ENCODE measurements at places on chromosomes 5 and 9.
A peak's percentile ranks its signal among the peaks of the same experiment; 100 is the strongest.

DNA sequence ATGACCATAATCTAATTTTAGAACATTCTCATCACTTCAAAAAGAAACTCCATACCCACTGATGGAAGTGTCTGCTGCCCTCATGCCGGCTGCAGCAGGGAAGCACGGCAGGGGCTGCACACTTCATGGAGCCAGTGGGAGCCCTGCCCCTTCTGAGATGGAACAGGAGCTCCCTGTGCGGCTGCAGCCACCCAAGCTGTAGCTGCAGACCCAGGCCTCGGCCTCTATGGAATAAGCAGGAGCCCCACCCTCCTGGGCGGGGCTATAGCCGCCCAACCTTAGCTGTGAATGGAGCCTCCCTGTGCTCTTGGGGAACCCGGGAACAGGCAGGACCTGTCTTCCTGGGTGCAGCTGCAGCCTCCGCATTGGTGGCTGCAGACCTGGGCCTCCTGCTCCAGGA is 128.5 kb downstream of the NUDT12 start:
- DNase-seq, result no peak

DNA sequence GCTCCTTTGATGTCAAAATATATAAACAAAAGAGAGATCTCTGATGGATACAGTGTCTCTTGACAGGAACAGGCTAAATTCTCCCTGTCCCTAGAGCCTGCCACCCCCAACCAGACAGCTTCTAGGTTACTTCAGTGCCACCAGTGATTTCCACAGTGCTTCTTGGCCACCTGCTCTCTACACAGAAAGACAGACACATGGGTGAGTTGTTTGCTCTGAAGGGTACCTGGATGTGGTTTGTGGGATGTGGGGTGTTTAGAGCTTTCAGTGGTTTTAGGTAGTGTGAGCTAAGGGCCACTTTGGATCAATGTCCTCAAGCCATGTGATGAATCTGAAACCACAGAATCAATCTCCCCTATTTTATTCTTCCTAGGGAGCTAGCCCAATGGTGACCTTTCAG is 125.4 kb downstream of the ANKRD18B start:
- no peak for DNase-seq

- DNase-seq, result no peak
These were observed 11.1 kb downstream of the TRIM14 start for GRCh38 chr9:98107926-98108325.

- no peak for DNase-seq
These were observed 120.2 kb upstream of the DAB2 start for GRCh38 chr5:39544941-39545340.

GRCh38 chr5:151581812-151582583 is 9.1 kb downstream of the FAT2 start:
- no peak for DNase-seq

DNA sequence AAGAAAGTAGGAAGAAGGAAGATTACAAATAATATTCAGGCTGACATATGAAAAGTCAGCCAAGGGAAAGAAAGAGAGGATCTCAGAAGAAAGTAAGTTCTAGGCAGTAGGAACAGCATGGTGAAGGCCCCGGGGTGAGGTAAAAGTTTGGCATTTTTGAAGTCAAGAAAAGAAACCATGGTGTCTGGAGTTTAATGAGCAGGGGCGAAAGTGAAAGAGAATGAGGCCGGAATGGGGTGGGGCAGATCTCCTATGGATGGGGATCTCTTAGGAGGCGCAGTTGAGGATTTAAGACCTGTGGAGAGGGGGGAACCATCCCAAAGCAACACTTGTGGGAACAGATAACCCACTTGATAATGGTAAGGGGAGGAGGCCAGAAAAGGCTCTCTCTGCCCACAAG is 42.3 kb upstream of the SMAD5 start:
- no peak for DNase-seq

- no peak for DNase-seq
These were observed 90.8 kb downstream of the NMUR2 start for GRCh38 chr5:152314196-152314829.

DNA sequence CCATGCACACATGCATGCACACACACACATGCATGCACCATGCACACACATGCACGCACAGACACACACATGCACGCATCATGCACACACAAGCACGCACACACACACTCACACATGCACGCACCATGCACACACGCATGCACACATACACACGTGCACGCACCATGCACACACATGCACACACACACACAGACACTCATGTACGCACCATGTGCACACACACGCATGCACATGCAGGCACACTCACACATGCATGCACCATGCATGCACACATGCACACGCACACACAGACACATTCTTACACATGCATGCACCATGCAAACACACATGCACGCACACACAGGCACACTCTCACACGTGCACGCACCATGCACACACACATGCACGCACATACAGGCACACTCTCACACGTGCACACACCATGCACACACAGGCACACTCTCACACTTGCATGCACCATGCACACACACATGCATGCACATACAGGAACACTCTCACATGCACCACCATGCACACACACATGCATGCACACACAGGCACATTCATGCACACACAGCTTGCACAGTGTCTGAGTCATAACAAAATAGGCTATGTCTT is 117.5 kb downstream of the TENT4A start:
- no peak for DNase-seq

DNA sequence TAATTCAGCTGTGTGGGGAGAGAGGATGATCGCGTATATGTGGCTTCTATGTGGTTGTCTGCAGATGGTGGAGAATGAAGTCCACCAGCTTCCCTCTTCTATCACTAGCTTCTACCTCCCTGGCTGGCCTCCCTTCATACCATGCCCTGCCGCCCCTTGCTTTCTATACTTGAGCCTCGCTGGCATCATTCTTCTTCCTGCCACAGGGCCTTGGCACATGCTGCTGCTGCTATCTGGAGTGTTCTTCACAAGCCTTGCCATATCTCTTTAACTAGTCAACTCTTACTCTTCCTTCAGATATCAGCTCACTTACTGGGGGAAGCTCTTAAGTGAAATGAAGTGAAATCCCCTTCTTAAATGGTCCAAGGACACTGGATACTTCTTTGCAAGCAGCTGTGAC is 100.4 kb downstream of the FGF1 start:
- no peak for DNase-seq

- no peak for DNase-seq
These were observed 170.4 kb downstream of the SYK start for GRCh38 chr9:90972057-90972456.

DNA sequence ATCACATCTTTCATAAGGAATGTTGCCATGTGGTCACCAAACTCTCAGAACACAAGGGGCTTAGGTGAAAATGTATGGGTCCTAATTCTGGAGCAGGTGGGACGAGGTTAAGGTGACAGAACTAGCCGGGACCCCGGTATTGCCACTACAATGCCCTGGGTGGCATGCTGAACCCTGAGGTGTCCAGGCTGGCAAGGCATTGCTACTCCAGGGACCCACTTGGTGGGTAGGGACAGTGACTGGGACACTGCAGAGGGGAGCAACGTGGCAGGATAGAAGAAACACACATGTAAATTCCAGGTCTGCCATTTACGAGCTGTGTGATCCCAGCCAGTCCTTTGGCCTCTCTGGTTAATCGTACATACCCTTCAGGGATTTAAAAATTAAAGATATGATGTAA is 206.9 kb upstream of the MVB12B start:
- DNase-seq, result no peak

GRCh38 chr9:79630521-79631403 is 59.0 kb downstream of the TLE4 start:
- no peak for DNase-seq

- no peak for DNase-seq
These were observed 201.3 kb downstream of the HINT1 start for GRCh38 chr5:130963798-130964197.

DNA sequence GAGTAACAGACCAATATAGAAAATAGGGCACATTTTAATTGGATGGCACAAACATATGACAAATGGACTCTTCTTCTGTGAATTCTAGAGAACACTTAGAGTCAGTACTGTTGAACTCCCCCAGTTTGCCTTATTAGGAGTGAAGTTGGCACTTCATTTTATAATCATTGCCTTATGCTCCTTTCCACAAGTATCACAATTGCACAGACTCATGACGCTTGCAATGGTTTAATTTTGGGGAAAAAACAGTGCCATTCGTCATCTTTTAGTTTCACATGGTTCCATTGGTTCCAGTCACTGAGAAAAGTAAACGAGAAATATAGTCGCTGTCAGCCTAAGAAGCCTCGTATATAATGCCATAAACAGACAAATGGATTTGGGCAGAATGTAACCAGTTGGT is 71.2 kb downstream of the LURAP1L start:
- no peak for DNase-seq

DNA sequence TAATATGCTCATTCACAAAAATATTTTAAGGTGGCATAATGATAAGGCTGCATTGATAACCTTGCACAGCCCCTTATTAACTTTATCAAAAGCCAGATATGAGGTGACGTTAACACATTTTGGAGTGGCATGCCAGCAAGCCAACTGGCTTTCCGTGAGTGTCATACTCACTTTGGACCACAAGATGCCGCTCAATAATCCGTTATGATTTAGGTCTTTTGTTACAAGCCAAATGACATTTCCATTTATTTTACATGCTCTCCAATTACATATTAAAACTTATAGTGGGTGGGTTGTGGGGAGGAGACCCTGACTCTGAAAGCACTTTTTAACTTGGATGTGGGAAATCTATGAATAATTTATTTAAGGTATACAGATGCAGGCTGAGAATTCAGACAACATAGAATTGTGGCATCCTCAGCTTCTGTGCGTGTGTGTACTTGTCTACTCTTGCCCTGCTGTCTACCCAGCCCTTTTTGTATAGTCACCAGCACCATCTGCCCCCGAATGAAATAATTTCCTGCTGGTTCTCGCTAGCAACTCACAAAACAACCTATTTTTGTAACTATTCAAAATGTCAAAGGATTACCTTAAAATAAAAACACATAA is 305.1 kb downstream of the PSAT1 start:
- no peak for DNase-seq

- DNase-seq, result no peak
These were observed 55.6 kb downstream of the PIK3R1 start for GRCh38 chr5:68271124-68271523.

DNA sequence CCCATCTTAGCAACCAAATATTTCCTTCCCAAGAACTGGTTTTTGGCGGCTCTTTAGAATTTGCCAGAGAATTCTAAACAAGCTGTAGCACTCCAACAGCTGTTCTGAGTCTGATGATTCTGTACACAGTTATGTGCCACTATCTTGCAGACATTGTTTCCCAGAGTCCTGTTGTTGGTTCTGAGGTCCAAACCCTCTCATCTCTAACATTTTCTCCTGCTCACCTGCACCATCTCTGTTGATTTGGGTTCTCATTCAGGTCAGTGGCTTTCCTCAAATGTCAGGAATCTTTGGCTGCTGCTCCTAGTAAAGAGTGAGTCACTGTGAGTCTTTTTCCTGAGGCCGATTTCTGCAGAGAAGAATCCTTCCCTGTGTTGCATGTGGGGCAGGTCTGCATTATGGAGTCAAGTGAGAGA is 50.0 kb downstream of the CAMSAP1 start:
- DNase-seq, result no peak

- DNase-seq, result no peak
These were observed 158.9 kb upstream of the PHYKPL start for GRCh38 chr5:178391480-178391879.

- no peak for DNase-seq
These were observed 20.4 kb upstream of the RPS14 start for GRCh38 chr5:150469718-150470469.

- DNase-seq, result no peak
These were observed 428.1 kb downstream of the EFNA5 start for GRCh38 chr5:107242411-107243219.

- peak; percentile 24 for DNase-seq
These were observed 55.8 kb upstream of the PTCH1 start for GRCh38 chr9:95572381-95573151.

GRCh38 chr9:112846528-112847488 is 43.9 kb downstream of the SLC46A2 start:
- no peak for DNase-seq

- DNase-seq, result no peak
These were observed 4.1 kb downstream of the TRIO start for GRCh38 chr5:14147210-14147609.

GRCh38 chr5:132253008-132253441 is 4.5 kb upstream of the PDLIM4 start:
- no peak for DNase-seq

- DNase-seq, result no peak
These were observed 43.9 kb upstream of the GLIPR2 start for GRCh38 chr9:36092509-36093215.

DNA sequence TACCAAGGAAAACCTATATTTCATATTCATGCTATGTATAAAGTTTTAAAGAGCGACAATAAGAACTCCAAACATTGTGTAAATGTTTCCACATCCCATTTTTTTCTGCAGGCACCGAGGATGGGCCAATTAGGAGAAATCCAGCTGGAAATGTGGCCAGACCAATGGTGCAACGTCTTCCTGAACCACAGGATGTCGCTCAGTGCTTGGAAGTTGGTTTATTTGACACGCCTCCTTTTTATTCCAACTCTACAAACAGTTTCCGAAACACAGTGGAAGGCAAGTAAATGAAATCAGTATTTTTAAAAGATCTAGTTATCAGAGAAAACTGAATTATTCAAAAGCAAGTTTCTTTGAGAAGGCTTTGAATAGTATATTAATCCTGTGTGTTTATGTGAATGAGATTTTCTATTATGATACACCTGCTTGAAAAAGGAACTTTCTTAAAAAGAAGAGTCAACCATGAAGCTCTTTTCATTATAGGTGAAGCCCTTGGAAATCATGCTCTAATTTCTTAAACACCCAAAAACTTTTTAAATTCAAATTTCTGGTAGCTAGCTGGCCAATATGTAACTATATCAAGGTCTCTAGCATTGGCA is 9.1 kb downstream of the TYRP1 start:
- DNase-seq, result no peak

- peak; percentile 47 for DNase-seq
These were observed 24.4 kb upstream of the GRPEL2 start for GRCh38 chr5:149320791-149321330.

DNA sequence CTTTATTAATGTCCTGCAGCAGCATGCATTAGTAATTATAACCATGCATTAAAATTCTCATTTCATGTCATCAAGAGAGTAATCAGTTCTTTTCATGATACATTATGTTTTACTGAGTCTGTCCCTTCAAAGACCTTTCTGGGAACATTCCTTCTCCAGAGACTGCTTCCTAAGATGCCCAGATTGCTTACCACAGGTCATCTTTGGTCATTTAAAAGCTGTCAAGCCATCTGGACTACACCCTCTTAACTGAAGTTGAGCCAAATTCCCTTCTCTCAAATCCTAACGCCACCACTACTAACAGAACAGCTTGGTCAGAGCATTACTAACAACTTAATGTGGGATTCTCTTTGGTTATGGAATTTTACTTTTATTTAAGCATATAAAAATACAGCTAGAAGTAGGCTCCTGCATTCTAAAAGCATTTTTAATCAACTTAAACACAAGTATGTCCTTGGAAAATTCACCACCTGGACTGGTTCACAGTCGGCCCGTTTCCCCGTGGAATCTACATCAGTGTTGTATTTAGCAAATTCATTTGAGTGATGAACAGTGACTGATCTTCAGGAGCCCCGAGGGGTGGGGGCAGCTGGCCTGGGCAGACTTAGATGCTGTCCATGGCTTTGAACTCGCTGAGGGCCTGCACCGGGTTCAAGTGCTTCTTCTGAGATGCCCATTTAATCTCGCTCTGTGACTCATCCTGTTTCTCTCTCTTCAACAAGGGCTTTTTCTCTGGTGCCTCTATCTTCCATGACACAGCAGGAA is 92.8 kb upstream of the CCDC112 start:
- DNase-seq, result no peak

- peak; percentile 94 for DNase-seq
These were observed 16.0 kb downstream of the TRAF2 start for GRCh38 chr9:136902259-136902821.
